NCI-H187 treated with DMSO at 0.1 percent for 48 hours (cell line): ENCODE measurements at places on chromosomes 2 and 18.

DNA sequence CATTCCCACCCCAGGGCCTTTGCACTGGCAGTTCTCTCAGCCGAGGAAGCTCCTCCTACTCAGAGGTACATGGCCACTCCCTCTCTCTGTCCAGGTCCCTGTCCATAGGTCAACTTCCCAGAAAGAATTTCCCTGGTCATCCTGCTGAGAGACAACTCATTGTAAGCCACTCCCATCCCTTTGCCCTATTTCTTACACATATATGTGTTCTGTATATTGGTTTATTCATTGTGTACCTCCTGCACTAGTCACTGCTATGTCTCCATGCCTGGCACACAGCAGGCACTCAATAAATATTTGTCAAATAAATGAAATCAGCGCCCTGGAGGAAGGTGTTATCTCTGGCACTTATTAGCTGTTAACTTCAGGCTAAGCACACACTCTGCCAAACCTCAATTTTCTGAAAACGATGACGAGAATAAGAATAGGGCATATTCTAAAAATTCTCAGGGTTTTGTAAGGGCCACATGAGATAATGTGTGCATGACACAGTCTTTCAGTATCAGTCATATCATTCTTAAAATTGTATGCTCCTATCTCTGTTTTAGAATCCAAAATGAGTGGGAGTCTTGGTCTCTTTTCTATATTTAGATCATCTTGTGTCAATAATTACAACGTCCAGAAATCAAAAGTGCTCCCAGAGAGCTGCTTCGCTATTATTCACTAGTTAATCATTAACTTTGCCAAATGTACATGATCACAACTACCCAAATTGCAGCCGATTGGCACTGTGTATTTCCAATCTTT lies 198.0 kb downstream of the ALK start:
- DNase-seq: no peak

- no peak for DNase-seq
These were observed 77.2 kb upstream of the ABCA12 start for GRCh38 chr2:215215637-215216036.

GRCh38 chr2:181464966-181465365 lies 7.8 kb downstream of the ITGA4 start:
- no peak for DNase-seq

DNA sequence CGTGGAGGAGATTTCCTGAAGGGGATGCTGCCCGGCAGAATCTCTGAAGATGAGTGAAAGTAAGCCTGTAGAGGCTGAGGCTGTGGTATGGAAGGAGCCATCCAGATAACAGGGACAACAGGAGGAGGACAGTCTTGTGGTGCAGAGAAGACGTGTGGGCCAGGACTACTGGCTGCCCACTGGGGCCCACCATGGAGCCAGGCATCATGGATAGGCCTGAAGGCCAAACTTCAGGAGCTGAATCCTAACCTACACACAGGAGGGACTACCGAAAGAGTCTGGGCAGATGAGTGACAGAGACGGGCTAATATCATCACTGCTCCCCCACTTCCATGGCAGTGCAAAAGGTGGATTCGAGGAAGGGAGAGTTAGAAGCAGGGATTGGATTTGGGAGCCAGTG lies 131.3 kb upstream of the DAPL1 start:
- no peak for DNase-seq

DNA sequence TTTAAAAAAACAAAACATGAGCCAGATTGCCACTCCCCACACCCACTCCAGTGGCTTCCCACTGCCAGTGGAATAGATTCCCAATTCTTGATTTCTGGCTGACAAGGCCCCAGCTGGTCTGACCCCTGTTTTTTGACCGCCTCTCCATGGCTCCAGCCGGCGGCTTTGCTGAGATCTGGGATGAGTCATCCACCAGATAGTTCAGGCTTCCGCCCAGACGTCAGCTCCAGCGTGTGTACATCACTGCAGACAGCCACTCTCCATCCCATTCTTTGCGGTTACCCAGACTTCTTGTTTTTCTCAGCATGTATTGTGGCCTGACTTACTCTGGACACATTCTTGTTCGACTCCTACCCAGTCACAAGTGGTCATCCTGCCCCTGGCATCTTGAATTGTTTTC lies 227.9 kb downstream of the GBX2 start:
- no peak for DNase-seq

- no peak for DNase-seq
These were observed 55.7 kb downstream of the TMEM18 start for GRCh38 chr2:621303-622099.

DNA sequence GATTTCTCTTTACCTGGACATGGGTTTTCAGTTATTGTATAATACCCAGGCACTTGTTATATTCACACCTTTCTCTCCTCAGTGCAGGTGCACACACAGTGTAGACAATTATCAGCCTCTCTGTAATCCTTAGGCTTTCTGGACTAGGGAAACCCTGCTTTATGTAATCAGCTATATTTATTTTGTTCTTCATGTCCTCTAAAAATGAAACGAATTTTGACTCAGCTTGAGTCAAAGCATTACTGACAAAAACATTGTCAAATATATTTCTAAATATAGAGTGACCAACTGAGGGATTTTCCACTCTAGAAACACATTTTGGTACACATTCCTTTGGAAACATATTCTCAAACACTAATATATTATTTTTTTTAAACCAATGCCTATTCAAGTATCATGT lies 144.8 kb upstream of the GULP1 start:
- DNase-seq: no peak

GRCh38 chr18:13416208-13416607 lies 197.6 kb downstream of the LDLRAD4 start:
- DNase-seq: no peak

DNA sequence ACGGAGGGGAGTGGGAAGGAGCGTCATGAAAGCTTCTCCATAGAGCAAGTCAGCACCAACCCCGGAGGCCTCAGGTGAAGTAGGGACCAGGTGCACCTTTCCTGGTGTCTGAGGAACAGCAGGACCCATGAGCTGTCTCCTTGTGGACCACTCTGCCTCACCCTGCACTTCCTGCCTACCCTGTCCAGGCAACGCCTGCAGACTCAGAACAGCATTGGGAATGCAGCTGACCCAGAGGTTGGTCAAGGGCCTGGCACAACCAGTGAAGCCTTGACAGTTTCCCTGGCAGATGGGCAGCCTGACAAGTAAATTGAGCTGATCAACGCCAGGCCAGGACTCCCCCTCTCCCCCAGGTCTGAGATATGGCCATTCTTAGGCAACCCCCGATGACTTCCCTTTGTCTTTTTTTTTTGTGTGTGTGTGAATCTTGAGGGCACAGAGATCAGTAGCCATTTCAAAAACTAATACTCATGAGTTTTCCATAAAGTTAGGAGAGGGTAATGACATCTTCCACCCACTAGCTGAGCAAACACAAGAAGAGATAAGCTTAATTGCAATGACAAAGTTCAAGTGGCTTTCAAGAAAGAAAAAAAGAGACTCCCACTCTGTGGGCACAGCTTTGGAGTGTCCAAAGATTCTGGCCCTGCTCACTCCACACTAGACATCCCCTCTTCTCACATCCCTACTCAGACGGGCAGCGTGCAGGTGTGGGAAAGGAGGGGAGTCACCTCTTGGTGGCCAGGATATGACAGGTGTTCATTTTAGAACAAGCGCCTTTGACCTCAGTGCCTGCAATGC lies 3.5 kb upstream of the FABP1 start:
- DNase-seq: no peak

- no peak for DNase-seq
These were observed 270.5 kb downstream of the ACTR3 start for GRCh38 chr2:114160263-114160981.

DNA sequence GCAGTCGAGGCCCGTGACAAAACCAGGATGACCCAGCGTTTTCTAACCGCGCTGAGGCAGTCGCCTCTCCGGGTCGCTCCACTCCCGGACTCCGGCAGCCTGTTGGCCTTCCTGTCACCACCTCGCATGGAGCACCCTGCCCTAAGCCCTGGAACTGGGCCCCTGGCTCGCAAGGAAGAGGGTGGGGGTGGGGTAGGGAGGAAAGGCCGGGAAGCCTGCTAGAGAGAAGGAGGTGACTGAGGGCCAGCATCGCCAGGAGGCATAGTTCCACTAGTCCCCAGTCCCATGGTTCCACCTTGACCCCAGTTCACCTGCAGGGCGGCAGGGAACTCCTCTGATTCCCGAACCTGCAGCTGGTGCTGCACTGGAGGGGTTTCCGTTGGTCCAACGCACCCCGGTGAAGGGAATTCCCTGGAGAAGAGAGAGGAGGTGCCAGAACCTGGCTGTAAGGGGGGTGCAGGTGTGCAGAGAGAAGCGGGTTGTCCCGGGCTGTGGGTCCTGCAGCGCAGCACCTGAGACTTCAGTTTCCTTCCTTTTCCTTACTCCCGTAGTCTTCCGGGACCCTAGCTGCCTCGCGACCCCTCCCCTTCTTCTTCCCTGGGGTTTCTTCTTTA lies 11.8 kb upstream of the EN1 start:
- DNase-seq: no peak

GRCh38 chr2:19893520-19894133 lies 8.2 kb downstream of the TTC32 start:
- DNase-seq: no peak

DNA sequence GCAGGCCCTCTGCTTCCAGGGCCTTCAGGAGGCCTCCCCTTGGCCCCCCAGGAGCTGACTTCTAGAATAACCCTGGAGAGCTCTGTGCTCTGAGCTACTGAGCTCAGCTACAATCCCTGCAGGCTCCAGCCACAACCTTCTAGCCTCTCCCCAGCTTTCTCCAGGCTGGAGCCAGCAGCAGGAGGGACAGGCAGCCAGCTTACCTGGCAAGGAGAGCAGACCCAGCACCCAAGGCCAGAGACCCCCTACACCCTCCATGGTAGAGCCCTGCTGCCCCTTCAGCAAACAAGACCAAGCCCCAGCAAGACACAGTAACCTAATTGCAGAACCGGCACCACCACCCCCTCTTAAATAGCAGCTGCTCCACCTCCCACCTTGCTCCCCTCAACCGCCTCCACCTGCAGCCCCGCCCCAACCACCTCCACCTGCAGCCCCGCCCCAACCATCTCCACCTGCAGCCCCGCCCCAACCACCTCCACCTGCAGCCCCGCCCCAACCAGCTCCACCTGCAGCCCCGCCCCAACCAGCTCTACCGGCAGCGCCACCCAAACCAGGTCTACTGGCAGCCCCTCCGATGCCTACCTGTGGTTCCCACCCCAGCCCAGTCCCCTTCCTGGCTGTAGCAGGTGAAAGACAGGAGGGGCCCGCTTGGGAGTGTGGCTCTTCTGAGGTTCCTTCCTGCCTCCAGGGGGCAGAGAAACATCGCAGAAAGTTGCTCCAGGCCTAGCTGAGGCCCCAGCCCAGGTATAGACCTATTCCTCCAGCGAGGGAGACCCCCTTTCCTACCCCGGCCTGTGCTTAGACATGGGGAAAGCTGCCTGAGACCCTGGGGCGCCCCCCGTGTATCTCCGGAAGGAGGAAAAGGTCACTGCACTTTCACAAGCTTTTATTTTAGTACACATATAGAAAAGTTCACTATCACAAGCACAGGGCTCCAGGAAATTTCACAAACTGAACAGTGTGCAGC lies at the start of gene ASTL:
Gene ASTL (minus strand): TSS at position 324 of the 967 bp plus-strand sequence. CDS start 66 bp downstream, at position 258.
- DNase-seq: no peak

DNA sequence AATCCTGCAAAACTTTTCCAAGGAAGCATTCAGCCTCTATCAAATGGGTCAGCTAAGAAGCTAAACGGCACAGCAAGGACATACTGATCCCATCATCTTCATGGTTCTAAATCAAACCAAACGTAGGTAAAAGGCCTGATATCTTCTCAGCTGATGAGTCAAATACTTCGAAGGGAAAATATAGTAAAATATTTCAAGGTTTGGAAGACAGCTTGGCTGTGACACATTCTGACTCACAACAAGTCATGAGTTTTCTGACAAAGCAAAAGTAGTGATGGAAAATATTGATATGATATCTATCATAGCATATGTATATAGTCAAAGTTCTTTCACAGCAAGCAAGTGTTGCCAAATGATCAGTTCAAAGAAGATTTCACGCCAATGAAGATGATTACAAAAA lies 31.5 kb downstream of the DOCK10 start:
- DNase-seq: no peak

- DNase-seq: no peak
These were observed 374.8 kb upstream of the TRIB2 start for GRCh38 chr2:12341920-12342319.

- no peak for DNase-seq
These were observed 124.8 kb downstream of the NUP35 start for GRCh38 chr2:183248866-183249567.

- no peak for DNase-seq
These were observed 71.1 kb downstream of the EXOC6B start for GRCh38 chr2:72754628-72755320.

DNA sequence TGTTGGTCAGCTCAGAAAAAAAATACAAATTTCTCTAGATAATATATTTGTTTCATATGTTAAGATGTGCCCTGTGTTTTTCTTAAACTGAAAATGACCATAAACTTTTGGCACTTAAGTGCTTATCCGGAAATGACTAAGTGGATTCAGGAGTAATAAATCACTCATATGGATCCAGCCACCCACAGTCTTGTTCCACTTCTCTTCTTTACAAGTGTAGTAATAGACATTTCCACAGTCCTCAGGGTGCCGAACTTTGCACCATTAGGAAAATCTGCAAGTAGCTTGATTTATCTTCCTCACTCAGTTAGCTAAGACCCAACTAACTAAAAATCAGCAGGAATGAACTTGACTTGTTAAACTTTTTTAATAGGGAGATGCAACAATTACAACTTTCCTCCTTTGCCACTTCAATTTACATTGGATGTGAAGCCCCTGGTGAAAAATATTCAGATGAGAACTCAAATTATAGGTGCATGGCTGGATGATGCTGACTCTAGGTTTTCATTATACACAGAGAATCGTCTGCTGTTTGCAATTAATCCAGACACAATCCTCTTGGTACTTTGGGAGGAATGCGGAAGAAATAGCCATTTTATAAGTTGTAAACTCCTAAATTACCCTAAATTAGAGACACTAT lies 322.5 kb downstream of the ARHGAP15 start:
- no peak for DNase-seq

- no peak for DNase-seq
These were observed 198.9 kb upstream of the NABP1 start for GRCh38 chr2:191478799-191479679.

DNA sequence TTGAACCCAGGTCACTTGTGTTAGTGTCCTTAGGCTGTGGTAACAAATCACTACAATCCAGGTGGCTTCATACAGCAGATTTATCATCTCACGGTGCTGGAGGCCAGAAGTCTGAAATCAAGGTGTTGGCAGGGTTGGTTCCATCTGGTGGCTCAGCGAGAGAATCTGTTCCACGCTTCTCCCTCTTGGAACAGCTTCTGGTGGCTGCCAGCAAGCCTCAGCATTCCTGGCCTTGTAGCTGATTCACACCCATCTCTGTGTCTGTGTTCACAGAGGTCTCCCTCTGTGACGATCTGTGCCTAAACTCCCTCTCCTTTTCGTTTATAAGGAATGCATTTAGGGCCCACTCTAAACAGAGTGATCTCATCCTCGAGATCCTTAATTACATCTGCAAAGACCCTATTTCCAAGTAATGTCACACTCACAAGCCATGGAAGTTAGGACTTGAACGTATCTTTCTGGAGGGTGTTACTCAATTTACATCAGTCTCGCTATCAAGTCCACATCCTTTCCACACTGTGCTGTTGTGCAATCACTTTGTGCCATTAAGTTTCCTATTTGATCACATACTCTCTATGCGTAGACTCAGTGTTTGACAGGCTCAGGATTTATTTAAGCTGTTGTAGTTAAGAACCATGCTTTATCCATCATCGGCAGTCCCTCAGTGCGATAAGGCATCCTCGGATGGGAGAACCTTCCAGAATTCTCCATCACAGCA lies 164.4 kb downstream of the SOCS6 start:
- DNase-seq: no peak
